ENCODE measurements at places on chromosomes 1 and 21.

DNA sequence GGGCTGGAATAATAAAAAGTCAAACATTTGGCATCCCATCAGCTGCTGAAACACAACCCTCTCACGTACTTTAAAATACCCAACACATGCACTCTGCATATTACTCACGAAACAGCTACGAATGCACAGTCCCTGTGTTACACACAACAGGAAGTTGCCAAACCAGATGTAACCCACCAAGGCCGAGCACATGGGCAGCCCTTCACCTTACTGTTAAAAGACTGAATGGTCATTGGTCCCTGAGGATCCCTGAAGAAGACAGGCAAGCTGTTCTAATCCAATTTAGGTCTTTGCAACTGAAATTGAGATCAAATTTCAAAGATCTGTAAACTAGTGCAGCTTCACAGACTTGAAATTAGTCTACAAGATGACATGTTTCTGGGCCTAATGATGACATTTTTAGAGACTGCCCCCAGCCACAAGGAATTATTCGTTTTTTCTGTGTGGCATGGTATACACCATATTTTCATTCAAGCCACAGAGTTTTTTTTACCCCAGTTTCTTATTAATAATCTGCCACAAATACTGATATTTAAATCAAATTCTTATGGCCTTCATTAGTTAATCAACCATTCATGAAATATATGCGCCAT, 25.6 kb upstream of the IER5 start:
- DNase-seq, result peak; percentile 85

- no peak for DNase-seq
Measured at GRCh38 chr1:166273618-166274017, 106.8 kb upstream of the FAM78B start.

DNA sequence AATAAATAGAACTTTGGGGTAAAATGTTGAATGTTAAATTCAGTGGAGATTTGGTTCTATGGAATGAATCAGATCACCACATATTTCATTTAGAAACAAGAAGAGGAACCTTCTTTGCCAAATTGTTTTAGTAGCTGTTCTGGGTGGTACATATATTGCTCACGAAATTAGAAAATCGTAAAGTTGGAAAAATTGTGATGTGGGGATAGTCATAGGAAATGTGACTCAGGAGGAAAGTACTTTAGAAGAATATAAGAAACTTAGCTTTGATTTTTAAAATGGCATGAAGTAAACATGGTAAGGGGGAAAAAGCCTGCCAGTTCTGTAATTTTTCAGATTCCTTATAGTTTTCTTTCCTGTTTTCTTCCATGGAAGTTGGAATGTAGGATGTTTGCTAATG, 27.4 kb downstream of the RRP15 start:
- peak; percentile 10 for DNase-seq

DNA sequence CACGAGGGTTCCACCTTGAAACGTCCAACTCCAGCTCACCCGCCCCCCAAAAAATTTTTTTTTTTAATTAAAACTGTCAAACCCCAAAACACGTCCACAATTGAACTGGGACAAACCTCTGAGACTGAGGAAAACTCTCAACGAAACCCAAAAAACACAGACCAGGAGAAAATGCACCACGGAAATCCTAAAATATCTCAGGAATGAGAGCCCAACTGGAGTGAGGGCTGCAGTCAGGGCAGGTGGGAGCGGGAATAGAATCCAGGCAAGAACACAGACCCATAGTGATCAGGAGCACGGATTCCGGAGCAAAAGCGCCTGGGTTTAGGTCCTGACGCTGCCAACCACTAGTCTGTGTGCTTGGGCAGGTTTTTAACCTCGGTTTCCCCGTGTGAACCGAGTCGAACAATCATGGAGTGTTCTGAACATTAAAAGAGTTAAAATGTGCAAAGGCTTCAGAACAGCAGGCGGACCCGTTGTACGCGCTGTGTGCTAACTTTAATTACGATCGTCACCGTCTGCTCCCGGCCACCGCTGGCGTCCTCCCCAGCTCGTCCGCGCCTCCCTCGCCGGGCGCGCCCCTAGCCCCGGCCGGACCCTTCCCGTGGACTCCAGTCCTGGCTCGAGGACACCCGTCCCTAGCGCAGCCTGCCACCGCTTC, 624 bp downstream of the ARHGAP29 start:
- DNase-seq, result no peak

DNA sequence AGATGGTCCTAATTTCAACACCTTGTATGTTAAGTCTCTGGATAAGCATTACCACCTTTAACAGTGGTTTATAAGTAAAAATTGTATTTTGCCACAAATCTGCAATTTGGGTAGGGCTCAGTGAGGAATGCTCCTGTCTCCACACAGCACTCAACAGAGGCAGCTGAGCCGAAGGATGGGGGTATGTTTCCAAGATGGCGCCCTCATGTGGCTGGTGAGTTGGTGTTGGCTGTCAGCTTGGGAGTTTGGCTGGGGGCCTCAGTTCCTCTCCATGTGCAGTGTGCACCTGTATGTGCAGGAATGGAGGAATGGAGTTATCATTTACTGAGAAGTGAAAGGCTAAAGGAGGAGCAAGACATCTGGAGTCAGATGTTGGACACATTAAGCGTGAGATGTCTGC, 136.8 kb downstream of the GABPA start:
- DNase-seq, result no peak

DNA sequence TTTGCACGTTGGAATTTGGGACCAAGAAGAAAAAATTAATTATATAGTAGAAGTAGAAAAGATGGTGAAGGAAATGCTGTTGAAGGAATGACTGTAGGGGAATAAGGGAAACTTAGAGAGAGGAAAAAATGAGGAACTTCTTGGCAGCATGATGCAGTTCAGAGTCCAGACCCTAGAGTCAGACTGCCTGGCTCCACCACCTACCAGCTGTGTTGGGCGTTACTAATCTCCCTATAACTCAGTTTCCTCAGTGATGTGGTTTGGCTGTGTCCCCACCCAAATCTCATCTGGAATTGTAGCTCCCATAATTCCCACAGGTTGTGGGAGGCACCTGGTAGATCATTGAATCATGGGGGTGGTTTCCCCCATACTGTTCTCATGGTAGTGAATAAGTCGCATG, 1.3 kb upstream of the SELP start:
- no peak for DNase-seq

GRCh38 chr1:54337928-54338327, 68.3 kb downstream of the SSBP3 start:
- DNase-seq, result peak; percentile 32

- no peak for DNase-seq
Measured at GRCh38 chr21:29265690-29266479, 32.8 kb upstream of the BACH1 start.

DNA sequence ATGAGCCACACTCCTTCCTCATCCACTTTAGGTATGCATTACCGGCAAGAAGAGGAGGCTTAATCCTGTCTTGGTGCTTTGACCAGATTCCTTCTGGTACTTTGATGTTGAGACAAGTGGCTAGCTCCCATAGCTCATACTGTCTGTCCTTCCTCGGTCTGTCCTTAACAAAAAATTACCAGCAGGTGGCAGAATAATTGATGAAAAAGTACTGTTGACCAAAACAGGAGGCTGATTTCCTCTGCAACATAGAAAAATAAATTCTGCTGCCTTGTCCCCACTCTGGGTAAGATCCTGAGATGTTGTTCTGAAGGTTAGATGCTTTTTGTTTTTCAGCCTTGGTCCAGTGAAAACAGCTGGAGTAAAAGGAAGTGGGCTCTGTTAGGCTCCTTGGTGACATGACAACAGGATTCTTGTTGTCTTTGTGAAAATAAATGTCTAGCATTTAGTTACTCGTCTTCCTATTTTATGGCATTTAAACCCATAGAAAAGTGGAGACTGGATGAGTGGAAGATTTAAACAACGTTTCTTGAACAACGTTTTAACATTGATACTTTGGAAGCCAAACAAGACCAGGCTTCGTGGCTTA, 11.2 kb upstream of the HJV start:
- DNase-seq, result peak; percentile 51

DNA sequence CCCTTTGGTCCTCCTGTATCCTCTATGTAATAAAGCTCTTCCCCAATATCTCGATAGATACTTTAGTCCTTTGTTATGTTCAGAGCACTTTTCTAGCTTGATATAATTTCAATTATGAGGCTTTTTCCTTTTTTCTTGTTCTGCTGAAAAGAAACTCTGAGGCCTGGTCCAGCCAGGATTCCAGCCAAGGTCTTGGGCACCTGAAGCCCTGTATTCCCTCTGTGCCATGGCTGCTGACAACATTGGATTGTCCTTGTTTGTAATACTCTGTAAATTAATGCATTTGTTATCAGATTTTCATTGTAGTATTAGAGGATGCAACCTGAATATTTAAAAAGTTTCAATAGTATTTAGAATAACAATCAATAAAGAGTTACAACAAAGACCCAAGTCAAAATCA, 67.9 kb upstream of the ADAMTS5 start:
- no peak for DNase-seq

DNA sequence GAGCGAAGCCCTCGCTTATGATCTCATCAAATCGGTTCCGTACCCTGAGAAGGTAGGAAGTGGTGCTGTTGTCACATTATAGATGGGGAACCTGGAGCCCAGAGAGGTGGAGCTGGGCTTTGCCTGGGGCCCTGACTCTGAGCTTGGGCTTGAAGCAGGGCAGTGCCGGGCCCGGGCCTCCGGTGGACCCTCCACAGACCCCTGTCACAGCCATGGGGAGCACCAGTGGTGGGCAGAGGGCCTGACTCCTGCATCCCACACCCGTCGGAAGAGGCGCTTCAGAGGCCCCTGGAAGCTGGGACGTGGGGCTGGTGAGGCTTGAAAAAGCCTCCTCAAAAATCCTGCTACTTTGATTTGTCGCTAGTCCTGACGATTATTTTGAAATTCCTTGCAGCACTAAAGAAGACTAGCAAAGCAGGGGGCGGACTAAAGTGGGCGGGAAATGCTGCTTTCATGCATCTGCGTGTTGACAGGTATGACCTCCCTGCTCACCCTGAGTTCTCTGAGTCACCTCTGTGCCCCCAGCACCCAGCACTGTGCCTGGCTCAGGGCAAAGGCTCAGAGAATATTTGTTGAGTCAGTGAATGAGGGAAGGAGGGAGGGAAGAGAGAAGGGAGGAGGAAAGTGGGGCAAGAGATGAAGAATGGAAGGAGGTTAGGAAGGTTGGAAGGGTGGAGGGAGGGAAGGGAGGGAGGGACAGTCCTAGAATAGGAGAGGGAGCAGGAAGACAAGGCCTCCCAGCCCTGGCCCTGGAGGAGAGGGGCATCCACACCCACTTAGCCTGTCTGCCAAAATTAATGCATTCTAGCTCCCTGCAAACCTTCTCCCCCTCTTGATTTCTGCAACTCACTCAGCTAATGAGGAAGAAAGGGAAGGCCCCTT, 262.8 kb upstream of the VAMP3 start:
- no peak for DNase-seq

DNA sequence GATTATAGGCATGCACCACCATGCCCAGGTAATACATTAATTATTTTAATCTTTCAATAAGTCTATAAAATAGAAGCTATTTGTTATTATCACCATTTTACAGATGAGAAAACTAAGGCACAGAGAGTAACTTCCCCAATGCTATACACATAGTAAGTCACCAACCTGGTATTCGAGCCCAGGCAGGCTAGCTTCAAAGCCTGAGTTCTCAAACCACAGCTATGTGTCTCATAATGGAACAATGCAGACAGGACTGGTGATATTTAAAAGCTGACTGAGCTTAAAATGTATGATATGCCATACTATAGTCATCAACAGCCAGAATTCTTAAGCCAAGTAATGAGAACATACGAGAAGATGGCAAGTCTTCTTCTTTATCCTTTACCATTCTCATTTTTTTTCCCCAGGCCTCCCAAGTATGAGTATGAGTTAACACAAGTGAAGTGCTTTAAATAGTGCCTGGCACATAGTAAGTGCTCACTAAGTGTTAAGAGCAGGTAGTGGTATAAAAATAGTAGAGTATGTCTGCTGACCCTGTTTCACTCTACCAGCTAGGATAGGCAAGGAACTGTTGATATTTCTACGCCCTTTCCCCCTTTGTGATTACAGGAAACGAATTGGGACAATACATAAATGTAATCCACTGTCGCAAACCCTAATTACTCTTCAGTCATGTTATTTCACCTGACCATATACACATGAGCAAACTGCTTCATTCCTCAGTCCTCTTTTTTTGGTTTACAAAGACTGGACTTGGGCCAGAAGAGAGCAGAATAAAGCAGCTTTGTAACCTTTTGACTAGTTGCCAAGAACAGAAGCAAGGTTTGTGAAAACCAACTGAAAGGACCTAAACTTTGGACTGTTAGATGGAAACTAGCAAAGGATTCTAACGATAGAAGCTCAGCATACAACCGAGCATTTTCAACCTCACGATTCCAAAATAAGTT, 9.5 kb downstream of the EYA3 start:
- no peak for DNase-seq

DNA sequence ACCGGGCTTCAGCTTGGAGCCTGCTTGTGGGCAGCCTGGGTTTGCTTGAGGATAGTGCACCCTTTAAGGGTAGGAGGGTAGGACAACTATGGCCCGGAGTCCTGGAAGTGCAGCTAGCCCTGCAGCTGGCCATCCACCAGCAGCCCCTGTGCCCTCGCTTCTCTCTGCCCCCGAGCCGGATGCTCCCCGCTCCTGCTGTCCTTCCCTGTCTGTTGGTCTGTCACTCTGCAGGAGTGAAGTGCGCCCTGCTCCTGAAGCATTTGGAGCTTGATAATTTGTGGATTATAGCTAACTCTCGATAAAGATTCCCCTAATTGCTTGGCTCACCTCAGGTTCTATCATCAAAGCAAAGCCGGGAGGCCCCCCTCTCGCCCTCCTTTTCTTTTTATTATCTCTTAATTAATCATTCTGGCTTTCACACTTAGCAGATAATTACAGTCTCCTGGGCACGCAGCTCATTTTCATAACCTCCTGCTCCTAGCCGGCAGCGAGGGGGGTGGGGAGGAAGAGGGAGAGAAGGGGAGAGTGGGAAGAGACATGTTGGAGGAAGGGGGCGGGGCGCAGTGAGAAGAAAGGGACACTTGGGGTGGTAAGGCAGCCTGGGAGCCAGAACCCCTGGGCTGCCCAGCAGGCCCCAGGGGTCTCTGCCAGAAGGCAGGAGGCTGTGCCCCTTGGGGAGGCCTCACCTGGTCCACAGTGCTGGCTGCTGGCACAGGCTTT, 14.4 kb downstream of the KIRREL1 start:
- DNase-seq, result no peak

DNA sequence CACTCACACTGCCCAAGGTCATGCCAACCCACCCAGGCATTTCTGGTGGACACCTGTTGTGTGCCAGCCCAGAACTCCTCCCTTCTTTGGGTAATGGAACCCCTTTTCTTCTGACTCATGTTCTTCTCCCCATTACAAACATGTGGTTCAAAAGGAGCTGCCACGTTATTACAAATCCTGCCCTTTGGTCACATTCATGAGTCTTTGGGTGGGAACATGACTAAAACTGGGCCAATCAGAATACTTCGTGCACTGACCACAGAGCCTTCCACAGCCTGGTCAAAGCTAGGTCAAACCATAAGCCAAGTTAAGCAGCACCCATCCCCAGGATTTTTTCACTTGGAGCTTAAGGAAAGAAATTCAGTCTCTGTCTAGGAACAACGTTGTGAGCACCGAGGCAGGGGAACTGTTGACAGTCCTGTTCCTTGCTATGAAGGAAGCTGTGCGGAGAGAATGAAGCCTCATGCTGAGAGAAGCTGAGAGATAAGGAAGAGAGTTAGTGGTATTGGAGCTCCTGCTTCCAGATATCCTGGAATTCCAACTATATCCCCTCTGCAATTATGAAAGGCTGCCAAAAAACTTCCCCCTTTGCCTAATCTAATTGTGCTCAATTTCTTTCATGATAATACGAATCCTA, 46.8 kb upstream of the DIPK1A start:
- no peak for DNase-seq

Measured in suppressor macrophage treated with lipopolysaccharide for 1 hour (primary cell).